ENCODE measurements at places on chromosomes 2 and 18.
A peak's percentile ranks its signal among the peaks of the same experiment; 100 is the strongest.

DNA sequence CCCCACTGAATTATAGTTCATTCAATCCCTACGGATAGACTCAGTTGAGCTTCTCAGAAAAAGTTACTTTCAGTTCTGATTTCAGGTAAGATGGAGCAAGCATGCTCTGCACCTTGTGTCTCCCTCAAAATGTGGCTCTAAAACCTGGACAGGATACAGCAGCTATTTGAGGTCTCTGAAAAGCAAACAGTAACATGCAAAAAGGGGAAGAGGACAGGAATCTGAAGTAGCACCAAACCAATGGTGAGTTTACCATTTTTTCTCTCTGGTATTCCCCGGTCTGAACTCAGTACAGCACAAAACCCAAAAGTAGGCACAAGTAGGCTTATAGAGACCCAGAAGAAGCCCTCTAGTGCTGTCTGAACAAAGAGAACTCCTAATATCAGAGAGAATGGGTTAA lies 34.1 kb downstream of the LANCL1 start:
- no peak for DNase-seq

GRCh38 chr18:52216109-52216508 lies 123.9 kb upstream of the DCC start:
- DNase-seq = no peak

DNA sequence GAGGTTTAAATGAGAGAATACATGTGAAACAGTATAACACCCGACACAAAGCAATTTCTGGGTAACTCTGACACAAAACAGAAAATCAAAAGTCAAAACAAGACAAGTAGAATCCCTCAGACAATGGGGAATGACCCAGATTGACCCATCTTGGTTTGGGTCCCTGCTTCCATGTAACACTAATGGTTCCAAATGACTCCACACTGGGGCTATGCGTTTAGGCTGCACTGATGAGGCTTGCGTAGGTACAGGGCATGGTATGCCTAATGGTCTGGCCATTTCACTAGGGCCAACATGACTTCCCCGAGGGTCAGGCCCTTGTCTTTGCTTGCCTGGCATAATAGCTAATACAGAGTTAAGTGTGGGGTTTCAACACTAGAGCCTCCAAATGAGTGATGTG lies 27.2 kb upstream of the NFE2L2 start:
- DNase-seq = no peak

- no peak for DNase-seq
Observed at GRCh38 chr2:77813599-77813998, 291.4 kb upstream of the LRRTM4 start.

GRCh38 chr2:241219030-241219382 lies 30.5 kb downstream of the ANO7 start:
- no peak for DNase-seq

DNA sequence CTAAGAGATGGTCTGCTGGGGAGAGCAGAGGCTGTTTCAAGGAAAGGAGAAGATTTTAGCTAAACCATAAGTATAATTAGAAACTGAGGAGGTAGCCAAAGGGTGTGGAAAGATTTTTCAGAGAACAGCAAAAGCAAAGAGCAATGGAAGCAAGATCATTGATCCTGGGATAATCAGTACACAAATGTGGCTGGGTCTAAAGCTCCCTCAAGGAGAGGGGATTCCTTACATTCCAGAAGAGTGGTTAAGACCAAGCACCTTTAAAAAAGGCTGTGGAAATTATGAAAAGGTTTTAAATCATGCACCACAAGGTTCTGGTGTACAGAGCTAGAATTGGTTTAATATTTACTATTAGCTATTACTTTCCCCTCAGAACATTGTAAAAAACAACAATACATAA lies 246.0 kb upstream of the UBE2E3 start:
- DNase-seq = no peak

- DNase-seq = no peak
Observed at GRCh38 chr2:231883468-231883881, 42.7 kb downstream of the NPPC start.

DNA sequence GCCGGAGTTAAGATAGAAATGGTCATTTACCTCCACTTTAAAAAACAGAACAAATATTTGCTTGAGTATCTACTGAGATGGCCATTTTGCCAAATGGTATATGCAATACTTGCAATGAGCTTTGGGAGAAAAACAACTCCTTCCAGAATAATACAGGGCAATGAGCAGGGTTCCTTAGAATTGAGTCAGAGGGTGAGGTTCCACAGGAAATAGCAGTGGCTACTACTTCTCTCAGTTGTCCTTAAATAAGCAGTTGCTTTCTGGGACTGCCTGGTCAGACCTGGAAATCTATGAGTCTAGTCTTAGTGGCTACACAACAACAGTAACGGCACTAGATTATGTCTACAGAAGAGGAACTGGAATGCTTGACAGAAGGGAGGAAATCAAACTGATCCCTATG lies 80.9 kb upstream of the CCDC85A start:
- DNase-seq = no peak

GRCh38 chr2:99675130-99675661 lies 185.4 kb upstream of the REV1 start:
- no peak for DNase-seq

DNA sequence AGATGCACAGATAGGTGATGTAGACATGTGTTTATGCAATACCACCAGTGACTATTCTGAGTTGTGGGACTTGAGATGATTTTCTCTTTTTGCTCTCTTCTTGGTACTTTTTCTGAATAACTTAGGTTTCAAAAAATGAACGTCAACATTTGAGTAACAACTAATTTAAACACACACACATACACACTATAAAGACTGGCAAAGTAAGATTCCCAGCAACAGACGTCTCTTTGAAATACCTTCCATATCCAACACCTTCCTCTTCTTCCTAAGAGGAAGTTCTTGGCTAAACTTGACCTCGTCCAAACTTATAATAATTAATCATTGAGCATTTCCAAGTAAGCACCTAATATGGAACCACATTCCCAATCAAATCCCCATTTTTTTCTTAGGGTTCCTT lies 81.6 kb upstream of the RGPD4 start:
- no peak for DNase-seq

DNA sequence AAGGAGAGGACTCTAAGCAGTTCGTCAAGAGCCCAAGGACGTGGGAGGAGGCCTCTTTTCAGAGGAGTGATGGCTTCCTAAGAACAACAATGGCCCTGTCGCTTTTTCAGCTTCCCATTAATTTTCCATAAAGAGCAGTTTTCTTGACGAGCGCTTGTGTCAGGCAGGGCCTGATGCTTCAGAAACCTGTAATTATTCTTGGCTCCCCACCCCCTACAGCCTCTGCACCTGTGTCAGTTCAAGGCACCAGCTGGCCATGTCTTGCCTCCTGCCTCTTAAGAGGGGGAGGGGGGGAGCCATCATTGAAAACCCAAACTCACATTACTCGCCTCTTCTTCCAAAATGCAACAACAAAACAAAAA lies 32.3 kb downstream of the KLF7 start:
- no peak for DNase-seq

DNA sequence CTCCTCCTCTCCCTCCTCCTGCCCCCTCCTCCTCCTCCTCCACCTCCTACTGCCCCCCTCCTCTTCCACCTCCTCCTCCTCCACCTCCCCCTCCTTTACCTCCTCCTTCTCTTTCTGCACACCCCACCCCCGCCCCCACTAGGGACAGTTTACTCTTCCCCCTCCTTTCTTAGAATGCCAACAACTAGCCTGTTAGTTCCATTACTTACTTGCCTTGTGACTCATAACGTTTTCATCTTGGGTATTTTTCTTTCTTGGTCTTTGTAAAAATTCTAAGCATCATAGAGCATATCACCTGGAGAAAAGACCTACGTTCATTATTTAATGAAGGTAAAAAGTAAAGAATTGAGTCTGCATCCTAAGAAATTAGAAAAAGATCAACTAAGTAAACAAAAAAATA lies 165.3 kb downstream of the NEDD4L start:
- DNase-seq = no peak

GRCh38 chr18:10518595-10519255 lies 7.1 kb upstream of the NAPG start:
- no peak for DNase-seq

- no peak for DNase-seq
Observed at GRCh38 chr2:8121826-8122513, 559.9 kb upstream of the ID2 start.

DNA sequence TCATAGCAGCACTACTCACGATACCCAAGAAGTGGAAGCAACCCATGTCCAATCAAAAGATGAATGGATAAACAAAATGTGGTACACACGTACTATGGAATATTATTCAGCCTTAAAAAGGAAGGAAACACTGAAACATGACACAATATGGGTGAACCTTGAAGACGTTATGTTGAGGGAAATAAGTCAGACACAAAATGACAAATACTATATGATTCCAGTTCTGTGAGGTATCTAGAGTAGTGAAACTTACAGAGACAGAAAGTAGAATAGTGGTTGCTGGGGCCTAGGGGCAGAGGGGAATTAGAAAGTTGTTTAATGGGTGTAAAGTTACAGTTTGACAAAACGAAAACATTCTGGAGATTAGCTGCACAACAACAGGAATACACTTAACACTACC lies 24.7 kb downstream of the TLK1 start:
- DNase-seq = no peak

DNA sequence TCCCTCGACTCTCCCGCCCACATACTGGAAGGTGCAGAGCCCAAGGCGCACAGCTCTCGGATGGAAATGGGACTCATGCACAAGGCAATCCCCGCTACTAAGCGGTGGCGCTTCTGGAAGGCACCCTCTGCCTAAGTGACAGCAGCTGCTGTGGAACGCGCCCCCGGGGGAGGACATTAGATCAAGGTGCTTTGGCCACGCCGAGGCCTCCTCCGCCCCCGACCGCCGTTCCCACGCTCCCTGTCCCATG lies 202 bp downstream of the MCEE start:
- no peak for DNase-seq

DNA sequence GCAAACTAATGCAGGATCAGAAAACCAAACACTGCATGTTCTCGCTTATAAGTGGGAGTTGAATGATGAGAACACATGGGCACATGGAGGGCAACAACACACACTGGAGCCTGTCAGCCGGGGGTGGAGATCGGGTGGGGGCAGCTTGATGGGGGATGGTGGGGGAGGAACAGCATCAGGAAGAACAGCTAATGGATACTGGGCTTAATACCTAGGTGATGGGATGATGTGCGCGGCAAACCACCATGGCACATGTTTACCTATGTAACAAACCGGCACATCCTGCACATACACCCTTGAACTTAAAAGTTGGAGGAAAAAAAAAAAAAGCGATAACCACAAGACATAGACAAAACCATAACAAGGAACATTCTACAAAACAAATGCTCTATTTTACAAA lies 10.4 kb downstream of the CHMP3 start:
- DNase-seq = peak; percentile 13

GRCh38 chr2:44736270-44736942 lies 205.1 kb upstream of the SIX3 start:
- no peak for DNase-seq

DNA sequence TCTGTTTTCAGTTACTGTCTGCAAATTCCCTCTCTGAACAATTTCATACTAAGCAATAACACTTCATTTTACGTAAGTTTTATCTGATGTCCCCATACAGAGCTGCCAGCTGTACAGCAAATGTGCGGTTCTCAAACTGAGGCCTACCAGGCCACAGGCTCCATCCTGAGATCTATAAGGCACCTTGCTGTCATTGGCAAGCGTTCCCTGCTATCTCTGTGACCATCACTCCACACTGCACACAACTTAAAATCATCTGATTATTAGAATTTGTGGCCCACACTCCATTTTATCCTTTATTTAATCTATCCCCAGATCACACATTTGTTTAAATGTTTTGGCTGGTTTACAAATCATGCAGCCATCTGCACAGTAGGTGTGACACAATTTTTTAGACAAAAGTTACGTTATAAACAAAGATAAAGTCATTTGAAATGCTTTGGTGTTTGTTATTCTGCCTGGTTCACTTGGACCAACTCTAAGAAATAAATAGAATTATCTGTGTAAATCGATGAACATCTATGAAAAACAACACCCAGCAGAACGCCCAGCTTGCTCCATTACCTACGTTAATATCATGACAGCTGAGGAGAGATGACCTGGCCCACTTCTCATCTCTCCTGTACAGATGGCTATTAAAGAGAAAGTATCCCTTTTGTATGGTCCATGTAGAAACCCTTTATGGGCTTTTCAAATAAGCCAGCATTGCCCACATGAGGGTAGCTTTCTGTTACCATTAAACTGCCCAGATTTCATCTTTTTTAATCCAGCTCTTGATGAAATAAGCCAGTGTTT lies 162.4 kb downstream of the ZNF521 start:
- DNase-seq = no peak

GRCh38 chr18:24071779-24072178 lies 57.2 kb downstream of the TTC39C start:
- DNase-seq = no peak

GRCh38 chr2:216830346-216830745 lies 29.5 kb downstream of the TNP1 start:
- DNase-seq = no peak

GRCh38 chr2:205052781-205053180 lies 507.5 kb downstream of the PARD3B start:
- DNase-seq = no peak

- no peak for DNase-seq
Observed at GRCh38 chr2:169232551-169233154, 129.7 kb downstream of the LRP2 start.

- no peak for DNase-seq
Observed at GRCh38 chr2:64639691-64640090, 14.0 kb downstream of the SERTAD2 start.

DNA sequence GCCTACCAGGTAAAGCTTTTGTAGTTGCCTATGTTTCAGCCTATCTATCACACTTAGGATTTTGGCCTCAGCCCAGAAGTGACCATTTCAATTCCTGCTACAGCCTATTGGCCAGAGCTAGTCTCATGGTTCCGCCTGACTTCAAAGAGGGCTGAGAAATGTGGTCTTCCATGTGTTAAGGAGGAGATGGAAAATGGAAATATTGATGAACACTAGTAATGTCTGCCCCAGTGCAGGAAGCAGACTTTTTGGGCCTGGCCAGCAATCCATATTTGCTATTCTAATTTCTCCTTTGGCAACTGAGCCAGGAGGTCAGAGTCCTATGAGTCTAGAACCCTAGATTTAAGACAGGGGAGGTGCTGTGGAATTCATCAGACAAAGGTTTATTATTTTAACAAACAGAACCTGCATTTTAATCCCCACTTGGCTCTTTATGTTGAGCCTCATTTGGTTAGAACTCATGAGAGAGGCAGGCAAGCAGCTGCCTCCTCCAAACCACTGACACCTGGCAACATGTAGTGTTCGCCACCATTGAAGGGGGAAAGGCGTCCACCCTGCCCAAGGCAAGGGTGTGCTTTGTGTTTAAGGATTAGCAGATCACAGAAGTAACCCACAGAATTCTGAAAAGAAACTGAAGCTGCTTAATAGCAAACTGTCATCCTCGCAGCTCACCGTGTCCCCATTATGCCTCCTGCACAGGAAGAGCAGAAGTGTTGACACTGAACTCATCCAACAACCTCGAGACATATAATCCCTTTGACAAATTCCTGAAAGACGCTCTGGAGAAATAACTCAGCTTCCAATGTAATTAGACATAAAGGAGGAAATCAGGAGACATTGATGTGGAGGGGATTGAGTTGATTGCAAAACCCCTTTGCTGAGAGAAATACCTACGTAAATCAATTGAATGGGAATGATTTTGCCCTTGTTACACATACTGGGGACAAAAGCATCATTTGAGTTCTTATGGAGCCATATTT lies 47.7 kb upstream of the SCG2 start:
- no peak for DNase-seq
